ENCODE measurements at places on chromosomes 11 and 22.

DNA sequence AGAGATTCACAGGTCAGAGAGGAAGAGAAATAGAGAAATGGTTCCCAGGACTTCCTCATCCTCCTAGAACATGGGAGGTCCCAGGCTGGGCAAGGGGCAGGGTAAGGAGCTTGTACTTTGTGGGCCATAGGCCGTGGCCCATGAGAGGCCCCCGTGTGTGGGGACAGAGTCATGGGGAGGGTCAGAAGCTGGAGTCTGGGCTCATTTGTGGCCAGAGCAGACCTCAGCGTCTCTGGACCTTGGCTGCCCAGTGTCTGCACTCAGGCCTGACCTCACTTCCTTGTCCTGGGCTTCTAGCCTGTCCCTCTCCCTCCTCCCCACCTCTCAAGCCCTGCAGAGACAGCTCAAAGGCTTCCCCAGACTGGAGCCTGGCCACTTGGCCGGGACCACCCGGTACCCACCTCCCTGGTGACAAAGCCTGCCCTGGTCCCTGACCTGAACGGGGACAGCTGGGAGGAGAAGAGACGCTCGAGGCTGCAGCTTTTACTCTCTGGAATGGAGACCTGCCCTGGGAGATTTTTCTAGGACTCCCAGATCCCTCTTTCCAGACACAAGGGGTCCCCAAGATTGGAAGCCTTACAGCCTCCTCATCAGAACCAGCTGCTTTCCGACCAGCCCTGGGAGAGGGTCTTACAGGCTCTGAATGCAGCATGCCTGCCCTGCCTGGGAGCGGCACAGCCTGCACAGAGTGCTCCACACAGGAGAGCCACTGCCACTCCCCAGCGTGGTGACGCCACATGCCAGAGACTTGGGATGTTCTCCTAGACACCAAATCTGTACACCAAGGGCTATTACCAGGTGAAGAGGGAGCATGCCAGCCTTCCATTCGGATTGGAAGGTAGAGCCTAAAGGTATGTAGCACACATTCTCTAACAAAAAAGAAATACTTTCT lies 569.0 kb upstream of the B3GAT1 start:
- no peaks in the 10 kb centered on the region for H3K36me3 ChIP-seq
- no peak overlapping the region for H3K27ac ChIP-seq
- H3K4me3 ChIP-seq: no peak overlapping the region

GRCh38 chr11:88231894-88232482 lies 56.7 kb upstream of the RAB38 start:
- peak; percentile 59 for DNase-seq
- no peak overlapping the region for H3K4me3 ChIP-seq
- no peaks in the 10 kb centered on the region for H3K27me3 ChIP-seq
- no peaks in the 10 kb centered on the region for H3K36me3 ChIP-seq
- H3K4me1 ChIP-seq: no peaks in the 10 kb centered on the region

GRCh38 chr11:19552656-19553260 lies 159.9 kb upstream of the NAV2 start:
- H3K36me3 ChIP-seq: no peaks in the 10 kb centered on the region
- no peak overlapping the region for H3K4me3 ChIP-seq
- no peak overlapping the region for H3K27ac ChIP-seq
- no peaks in the 10 kb centered on the region for H3K4me1 ChIP-seq
- no peak for DNase-seq
- no peaks in the 10 kb centered on the region for H3K27me3 ChIP-seq

GRCh38 chr11:113722221-113722620 lies 16.1 kb upstream of the TMPRSS5 start:
- H3K27ac ChIP-seq: no peak overlapping the region
- no peak for DNase-seq
- no peaks in the 10 kb centered on the region for H3K36me3 ChIP-seq
- H3K27me3 ChIP-seq: no peaks in the 10 kb centered on the region
- H3K4me3 ChIP-seq: no peak overlapping the region
- no peaks in the 10 kb centered on the region for H3K4me1 ChIP-seq

DNA sequence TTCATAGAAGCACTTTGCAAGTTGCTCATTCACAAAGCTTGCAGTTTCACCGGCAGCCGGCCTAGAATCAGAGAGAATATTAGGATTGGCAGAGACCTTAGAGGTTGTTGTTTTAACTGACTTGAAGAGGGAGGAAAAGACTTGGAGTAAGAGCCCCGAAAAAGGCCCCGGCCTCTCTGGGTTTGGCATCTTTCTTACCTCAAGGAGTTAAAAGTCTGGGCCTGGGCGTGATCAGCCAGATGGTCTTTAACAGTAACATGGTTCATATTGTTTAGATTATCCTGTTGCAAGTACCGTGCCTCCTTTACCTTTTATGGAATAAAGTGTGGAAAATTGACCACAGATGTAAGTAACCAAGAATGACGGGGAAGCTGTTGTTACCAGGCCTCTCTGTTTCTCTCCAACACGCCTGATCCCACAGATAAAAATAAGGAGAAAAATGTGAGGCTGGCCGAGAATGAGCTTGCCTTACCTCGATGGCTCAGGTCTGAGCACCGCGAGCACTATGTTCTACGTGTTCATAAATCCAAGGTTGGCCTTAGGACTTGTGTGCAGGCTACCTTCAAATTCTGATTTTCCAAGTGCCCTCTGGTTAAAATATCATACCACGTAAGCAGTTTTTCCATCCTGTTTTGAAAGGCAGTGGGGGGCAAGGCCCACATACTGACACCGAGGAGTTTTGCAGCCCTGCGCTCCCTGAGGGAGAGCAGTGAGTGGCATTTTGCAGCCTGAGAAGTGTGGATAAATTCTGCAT lies 56.4 kb downstream of the PARVA start:
- H3K27me3 ChIP-seq: no peaks in the 10 kb centered on the region
- H3K4me3 ChIP-seq: no peak overlapping the region
- DNase-seq: peak; percentile 24

DNA sequence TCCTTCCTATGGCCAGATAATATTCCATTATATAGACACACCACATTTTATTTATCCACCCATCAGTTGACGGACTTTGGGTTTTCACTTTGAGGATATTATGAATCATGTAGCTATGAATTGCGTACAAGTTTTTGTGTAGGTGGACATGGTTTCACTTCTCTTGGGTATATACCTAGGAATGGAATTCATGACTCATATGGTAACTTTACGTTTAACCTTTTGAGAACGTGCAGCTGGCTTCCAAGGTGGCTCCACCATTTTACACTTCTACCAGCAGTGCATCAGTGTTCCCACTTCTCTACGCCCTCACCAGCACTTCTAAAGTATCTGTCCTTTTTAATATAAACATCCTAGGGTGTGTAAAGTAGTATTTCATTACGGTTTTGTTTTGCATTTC lies 112.0 kb downstream of the PLEKHA7 start:
- H3K4me1 ChIP-seq: peaks cover 32% of the 10 kb centered on the region
- H3K36me3 ChIP-seq: no peaks in the 10 kb centered on the region
- H3K4me3 ChIP-seq: no peak overlapping the region
- no peak for DNase-seq
- H3K27me3 ChIP-seq: no peaks in the 10 kb centered on the region

DNA sequence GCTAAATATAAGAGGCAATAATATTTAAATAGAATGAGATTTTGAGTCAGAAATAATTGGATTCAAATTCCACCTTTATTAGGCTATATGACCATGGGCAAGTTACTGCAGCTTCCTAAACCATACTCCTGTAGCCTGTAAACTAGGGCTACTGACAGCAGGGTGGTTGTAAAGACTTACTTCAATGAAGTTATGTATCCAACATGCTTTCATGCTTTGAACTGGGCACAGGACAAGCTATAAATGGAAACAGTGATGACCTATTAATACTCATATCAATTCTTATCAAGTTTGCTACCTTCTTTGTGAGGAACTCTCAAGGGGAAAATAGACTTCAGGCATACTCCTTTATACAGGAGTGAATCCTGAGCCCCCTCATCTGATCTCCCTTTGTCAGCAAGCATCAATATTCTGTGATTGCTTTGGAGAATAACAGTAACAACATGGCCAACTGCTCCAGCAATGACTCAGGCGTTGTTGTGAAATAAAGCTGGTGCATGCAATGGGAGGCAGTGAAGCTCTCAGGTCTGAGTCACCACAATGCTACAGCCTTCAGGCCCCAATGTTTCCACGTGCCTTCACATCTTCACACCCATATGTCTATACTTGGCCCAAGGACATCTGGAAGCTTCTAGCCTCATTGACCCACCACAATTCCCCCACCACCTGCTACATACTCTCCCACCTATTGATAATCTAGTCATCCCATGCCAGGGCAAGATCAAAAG lies 102.5 kb downstream of the KCNA4 start:
- no peaks in the 10 kb centered on the region for H3K27me3 ChIP-seq
- no peaks in the 10 kb centered on the region for H3K36me3 ChIP-seq
- H3K4me3 ChIP-seq: no peak overlapping the region

DNA sequence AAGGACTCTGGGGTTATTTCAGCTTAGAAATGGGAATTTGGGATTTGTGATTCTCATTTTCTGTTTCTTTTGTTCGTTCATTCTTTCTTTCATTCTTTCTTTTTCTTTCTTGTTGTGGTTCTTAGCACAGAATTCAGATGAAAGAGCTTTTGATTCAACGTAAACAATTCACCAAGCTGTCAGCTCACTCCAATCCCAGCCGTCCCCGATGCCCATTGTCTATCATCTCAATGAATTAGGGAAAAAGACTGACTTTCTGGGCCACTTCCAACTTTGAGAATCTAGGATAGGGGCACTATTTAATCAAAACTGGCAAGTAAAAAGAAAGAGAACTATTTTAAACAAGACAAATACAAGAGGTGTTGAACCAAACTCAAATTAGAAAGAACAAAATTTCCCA lies 25.1 kb upstream of the TMA7B start:
- H3K4me1 ChIP-seq: no peaks in the 10 kb centered on the region
- H3K27ac ChIP-seq: no peak overlapping the region
- DNase-seq: no peak
- H3K4me3 ChIP-seq: no peak overlapping the region
- H3K36me3 ChIP-seq: no peaks in the 10 kb centered on the region

GRCh38 chr22:48858121-48858520 lies 969.6 kb downstream of the BRD1 start:
- no peaks in the 10 kb centered on the region for H3K27me3 ChIP-seq
- H3K27ac ChIP-seq: no peak overlapping the region
- no peaks in the 10 kb centered on the region for H3K36me3 ChIP-seq

DNA sequence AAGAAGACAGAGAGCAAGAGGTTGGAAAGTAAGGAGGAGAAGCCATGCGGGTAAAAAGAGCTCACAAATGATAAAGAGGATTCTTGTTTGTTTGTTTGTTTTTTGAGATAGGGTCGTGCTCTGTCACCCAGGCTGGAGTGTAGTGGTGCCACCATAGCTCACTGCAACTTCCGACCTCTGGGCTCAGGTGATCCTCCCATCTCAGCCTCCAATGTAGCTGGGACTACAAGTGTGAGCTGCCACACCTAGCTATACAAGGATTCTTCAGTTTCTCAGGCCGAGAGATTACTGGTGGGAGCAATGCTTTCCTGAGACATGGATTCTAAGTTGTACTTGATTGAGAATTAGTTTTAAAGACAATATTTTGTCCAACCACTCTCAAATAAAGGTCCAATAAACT lies 55.6 kb downstream of the CLTCL1 start:
- no peaks in the 10 kb centered on the region for H3K36me3 ChIP-seq
- H3K4me1 ChIP-seq: no peaks in the 10 kb centered on the region
- no peaks in the 10 kb centered on the region for H3K27me3 ChIP-seq
- no peak overlapping the region for H3K4me3 ChIP-seq
- no peak for DNase-seq
- H3K27ac ChIP-seq: no peak overlapping the region

DNA sequence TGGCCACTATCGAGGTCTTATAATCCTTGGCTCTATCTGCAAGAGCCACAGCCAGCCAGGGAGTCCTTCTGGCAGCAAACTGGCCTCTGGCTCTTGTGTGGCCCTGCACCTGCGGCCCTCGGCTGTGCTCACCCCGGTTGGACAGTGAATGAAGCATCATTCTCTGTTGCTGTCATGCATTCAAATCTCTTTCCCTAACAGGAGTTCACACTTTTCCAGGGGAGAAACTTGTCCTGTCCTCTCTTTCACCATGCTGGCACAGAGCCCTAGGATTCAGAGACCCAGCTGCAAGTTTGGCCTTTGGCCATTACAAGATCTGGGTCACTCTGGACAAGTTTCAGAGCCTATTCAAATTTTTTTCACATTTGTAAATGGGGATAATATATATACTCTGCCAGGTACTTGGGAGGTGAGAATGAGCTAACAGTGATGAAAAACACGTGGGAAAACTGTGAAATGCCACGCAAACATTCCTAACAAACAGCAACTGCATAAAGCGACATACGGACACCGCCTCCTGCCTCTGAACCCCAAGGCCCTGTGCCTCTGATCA lies 34.2 kb downstream of the TMEM184B start:
- no peak for DNase-seq
- H3K27ac ChIP-seq: peak overlapping the region; percentile 74
- H3K4me1 ChIP-seq: peaks cover 32% of the 10 kb centered on the region

- no peak for DNase-seq
- H3K4me1 ChIP-seq: no peaks in the 10 kb centered on the region
- H3K27ac ChIP-seq: no peak overlapping the region
- H3K4me3 ChIP-seq: no peak overlapping the region
These were observed 16.9 kb upstream of the MUC2 start for GRCh38 chr11:1057806-1058205.

DNA sequence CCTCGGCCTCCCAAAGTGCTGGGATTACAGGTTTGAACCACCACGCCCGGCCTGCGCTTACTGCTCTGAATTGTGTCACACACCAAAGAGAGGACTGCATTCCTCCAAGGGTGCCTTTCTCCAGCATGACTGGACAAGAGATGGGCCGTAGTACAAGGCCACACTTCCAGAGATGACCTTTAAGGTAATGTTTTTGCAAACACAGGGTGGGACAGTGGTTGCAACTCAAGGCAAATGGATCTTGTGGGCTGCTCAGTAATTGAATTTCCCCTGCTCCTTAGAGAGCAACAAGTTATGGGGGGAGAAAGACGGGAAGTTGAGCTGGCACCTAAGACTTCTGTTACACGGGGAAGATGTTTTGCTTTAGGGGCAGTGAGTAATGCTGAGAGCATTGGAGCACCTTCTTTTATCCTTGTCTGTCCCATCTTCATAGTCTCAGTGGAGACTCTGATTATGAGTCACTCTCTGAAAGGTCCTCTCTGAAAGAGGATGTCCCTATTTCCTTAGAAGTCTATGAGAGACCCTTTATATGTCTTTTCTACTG lies 66.3 kb downstream of the C11orf91 start:
- no peak overlapping the region for H3K4me3 ChIP-seq
- H3K36me3 ChIP-seq: no peaks in the 10 kb centered on the region
- H3K27me3 ChIP-seq: no peaks in the 10 kb centered on the region
- H3K4me1 ChIP-seq: peaks cover 5% of the 10 kb centered on the region
- no peak for DNase-seq
- no peak overlapping the region for H3K27ac ChIP-seq

- H3K4me3 ChIP-seq: no peak overlapping the region
- peaks cover 2% of the 10 kb centered on the region for H3K27me3 ChIP-seq
- H3K36me3 ChIP-seq: no peaks in the 10 kb centered on the region
These were observed 66.1 kb downstream of the STK33 start for GRCh38 chr11:8527939-8528338.
